Activated CD8-positive, alpha-beta T cell treated with anti-CD3 and anti-CD28 coated beads, Interleukin-2, amount 10 ng/mL, durations not matched to agents 7 days and 5 days (primary cell): ENCODE measurements at places on chromosomes 2 and 18.
A peak's percentile ranks its signal among the peaks of the same experiment; 100 is the strongest.

- peak; percentile 64 for DNase-seq
Observed at GRCh38 chr2:84302513-84303412, 156.3 kb downstream of the SUCLG1 start.

GRCh38 chr18:13543811-13544732 lies 182.3 kb downstream of the FAM210A start:
- DNase-seq = no peak

DNA sequence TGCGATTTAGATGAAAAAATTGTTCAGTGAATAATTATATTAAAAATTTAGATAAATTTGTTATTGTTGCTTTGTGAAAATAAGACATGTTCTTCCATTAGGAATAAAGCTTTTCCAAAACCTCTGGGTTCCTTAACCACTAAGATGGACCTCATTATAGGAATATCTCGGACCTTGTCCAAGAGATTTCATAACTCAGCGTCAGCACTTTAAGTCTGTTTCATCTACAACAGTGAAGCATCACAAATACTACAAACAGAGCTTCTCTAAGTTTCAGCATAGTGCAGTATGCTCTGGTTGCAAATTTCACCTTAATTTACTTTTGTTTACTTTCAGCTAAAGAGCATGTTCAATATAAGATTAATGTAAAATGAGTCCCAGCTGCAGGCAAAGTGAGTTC lies 150.3 kb downstream of the UBE2E3 start:
- no peak for DNase-seq

DNA sequence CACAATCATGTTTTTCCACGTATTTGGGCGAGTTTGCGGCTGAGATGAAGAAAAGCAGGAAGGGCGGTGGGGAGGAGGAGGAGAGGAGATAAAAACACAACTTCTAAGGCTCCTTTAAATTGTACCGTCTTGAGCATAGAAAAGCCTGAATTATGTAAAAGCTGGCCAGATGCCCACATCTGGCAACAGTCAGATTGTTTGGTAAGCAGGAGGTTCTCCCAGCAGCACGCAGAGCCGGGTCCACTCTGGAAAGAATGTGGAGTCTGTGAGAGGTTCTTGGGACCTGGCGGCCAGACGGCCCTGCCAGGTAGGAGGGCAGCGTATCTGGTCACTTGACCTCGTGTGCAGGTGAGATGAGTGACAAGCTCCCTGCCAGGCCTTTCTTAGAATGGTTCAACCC lies 215.3 kb upstream of the APCDD1 start:
- no peak for DNase-seq

GRCh38 chr2:182302174-182302573 lies 124.7 kb downstream of the PDE1A start:
- DNase-seq = no peak
